Fibroblast of skin of scalp (primary cell): ENCODE measurements at places on chromosomes 3 and 15.
A peak's percentile ranks its signal among the peaks of the same experiment; 100 is the strongest.

DNA sequence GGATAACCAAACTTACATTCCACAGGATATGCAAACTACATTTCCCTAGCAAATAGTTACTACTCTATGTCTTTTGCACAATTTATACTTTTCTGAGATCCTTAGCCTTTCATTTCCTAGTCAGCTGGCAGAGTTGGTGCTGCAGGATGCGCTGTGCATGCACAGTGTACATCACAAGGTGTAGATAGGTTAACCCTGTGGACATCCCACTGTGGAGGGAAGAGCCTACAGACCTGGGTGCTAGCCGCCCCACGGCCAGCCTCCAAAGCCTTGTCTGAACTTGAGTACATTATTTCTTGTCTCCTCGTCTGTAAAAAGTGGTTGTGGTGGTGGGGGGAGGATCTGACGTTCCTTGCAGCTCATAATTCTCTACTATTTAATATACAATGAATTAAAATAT, 3.5 kb downstream of the TNFSF10 start:
- DNase-seq = no peak

GRCh38 chr3:196849180-196849741, 18.5 kb upstream of the SENP5 start:
- no peak for DNase-seq

DNA sequence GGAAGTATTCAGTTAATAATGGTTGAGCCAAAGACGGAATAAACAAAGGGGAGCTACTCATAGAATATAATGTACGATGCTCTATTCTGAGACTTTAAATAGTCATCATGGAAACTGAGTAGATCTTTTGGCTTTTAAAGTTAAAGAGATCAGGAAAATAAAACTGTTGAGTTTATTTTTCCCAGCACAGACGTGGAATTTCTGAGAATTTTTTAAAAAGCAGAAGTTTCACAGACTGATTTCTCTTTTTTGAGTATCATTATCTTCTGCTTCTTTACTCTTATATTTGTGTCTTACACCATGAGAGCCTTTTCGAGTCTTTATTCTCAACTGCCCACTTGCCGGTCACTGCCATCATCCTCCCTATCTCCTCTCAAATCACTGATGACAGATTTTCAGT, 13.2 kb downstream of the P2RY14 start:
- DNase-seq = no peak

DNA sequence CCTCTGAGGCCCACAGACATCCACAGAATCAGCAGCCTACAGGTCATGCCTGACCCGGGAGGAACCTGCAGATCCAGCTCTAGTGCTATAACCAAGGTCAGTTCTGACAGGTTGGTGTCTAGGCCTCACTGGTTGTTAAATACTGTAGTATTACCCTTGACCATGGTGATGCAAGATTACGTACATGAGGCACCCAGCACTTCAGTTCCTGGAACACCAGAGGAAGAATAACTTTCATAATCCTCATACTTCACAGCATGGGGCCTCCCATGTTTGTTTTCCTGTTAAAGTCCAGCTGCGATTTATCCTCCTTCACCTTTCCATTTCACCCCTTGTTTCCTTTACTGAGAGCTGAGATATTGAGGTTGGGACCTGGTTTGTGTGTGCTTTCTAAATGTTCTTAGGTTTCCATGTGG, 34.4 kb upstream of the GLCE start:
- peak; percentile 51 for DNase-seq

DNA sequence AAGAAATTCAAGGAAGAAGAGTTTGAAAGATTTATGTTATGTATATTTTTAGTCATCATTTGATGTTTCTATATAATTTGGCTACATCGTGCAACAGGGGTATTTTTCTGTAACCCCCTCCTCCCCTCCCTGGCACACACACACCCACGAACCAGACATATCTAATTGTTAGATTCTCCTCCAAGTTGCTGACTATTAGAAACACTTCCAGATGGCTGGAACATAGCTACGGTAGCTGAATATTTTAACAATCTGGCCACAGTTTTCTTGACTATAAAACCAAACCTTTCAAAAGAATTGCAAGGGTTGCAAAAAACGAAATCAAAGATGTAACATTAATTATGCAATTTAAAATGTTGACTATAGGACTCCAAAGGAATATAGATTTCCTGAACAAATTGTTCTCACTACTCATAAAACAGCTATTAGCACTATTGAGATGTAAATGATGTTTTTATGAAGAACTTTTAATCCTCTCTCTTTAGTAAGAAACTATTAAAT, 154.4 kb downstream of the CHL1 start:
- no peak for DNase-seq

DNA sequence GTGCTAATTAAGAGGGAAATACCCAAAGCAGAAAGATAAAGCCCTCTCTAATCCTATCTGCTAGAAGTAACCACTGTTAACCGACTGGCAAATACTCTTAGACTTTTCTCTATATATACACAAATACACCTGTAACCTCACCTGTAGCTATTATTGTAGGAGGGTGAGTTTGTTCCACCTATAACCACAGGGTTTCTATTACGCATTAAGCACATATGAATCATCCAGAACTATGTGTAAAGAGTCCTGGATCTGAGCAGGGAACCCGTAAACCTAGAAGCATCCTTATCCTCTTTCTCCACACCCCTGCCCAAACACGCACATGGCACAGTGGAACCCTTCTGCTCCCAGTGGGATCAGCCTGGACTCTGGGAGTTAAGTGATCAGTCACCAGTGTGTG, 172.8 kb upstream of the C2CD4B start:
- DNase-seq = no peak

DNA sequence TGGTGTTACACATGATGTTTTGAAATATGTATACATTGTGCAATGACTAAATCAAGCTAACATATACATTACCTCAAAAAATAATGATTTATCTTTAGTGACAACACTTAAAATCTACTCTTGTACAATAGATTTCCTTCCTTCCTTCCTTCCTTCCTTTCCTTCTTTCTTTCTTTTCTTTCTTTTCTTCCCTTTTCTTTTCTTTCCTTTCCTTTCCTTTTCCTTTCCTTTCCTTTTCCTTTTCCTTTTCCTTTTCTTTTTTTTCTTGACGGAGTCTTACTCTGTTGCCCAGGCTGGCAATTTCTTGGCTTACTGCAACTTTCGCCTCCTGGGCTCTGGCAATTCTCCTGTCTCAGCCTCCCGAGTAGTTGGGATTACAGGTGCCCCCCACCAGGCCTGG, 170.5 kb downstream of the NLGN1 start:
- no peak for DNase-seq

GRCh38 chr15:42079401-42079908, 14.9 kb downstream of the PLA2G4D start:
- DNase-seq = no peak

DNA sequence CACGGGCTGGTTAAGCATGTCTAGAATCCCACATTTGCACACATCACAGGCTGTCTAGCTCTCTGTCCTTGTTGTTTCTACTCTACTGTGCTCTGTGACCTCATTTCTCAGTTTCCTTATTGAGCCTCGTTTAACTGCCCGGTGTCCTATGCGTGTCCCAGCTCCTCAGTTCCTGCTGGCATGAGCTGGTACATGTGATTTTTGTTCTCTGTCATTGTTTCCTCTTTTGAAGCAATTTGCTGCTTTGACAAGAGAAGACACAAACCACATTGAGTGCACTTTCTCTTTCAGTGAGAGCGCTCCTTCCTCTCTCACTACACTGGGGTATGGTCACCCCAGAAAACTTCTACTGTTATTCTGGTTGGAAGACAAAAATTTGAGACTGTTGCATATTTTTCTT, 563.5 kb downstream of the PDCD6IP start:
- DNase-seq = no peak

GRCh38 chr3:14125193-14126016, 553 bp downstream of the TMEM43 start:
- peak; percentile 97 for DNase-seq

DNA sequence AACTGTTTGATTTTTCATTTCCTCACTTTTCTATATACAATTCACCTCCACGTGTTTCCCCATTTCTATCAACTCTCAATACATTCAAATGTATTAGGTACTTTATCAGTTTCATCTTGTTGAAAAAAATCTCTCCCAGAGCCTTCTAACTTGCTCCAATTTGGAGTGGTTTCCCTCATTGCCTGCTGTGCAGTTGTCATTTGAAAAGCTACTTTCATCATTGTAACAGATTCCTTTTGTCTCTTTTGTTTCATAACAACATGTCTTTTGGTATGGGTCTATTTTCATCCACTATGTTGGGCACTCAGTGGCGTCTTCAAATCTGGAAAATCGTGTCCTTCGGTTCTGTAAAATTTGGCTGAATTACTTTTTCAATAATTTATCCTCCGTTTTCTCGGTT, 75.0 kb downstream of the NR2E3 start:
- no peak for DNase-seq

DNA sequence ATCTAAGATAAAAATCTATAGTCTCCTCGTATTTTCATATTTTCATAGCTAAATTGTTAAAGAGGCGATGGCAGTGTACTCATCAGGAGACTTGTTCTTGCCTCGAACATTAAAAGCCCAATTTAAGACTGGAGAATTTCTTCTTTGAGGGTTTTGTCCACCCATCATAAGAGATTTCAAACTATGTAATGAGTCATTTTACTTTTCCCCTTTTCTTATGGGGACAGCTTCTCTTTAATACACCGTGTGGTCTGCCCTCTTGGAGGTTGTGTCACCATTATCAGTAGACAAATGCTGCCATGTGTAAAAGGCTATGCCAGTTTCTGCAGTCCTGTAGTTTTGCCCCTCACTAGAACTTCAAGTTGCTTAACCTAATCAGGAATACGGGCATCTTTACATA, 16.9 kb downstream of the TGFBR2 start:
- peak; percentile 63 for DNase-seq

GRCh38 chr3:187377842-187378241, 9.7 kb downstream of the RTP4 start:
- no peak for DNase-seq

DNA sequence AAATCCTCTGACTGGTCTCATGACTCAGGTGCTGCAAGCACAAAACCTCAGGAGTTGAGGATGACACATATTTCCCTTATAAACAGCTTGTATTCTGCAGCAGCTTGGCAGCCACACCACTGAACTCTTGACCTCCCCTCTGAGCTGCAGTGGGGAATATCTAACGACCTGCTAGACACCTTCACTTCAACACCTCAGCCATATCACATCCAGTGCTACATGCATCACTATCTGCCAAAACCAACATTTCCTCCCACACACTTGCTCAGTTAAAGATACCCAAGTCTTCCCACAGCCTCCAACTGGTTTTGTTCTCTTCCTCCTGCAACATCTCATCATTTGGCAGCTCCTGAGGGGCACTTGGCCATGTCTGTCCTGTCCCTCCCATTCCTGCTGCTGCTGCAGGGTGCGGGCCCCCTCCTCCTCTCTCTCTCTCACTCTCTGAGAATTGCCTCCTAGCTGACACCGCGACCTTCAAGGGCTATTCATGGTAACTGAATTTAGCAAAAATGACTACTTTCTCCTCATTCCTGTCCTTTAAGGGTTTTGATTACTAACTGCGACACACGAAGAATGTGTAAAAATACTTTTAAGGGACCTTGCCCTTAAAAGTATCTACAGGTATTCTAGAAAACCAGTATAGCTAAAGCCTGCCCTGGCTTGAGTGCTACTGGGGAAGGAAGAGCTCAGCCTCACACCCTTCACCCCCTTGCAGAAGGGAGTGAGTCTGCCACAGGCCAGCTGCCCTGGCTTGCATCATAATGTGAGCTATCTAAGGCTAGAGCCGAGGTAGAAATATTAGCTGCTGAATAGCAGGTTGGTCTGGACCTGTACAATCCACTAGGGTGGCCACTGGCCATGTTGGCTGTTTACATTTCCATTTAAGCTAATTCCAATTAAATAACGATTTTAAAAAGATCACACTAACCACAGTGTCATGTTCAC, 5.0 kb upstream of the CCR9 start:
- no peak for DNase-seq

DNA sequence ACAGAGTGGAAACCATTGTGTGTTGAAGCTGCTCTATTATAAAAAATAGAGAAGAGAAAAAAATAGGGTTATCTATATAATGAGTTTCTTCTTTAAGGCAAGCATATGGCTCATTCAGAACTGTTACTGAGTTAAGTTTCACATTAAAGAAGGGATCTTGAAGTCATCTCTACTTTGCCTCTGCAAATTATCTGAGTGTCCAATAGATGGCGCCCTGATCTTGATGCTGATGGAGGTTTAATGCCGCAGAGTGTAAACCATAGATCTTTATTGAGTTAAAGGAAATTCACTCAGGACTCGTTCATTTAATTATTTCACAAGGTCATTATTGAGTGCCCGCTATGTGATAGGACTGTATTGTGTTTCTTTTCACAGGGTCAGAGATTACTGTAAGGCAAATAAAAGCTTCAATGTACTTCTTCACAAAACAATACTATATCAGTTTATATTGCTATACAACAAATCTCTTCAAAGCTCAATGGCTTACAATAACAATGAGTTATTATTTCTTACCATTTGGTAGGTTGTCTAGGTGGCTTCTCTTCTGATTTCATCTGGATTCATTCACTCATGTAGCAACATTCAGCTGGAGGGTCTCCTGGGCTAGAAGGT, 171.4 kb downstream of the NSUN3 start:
- DNase-seq = peak; percentile 53

- no peak for DNase-seq
Observed at GRCh38 chr3:153897842-153898241, 223.3 kb upstream of the ARHGEF26 start.

- DNase-seq = no peak
Observed at GRCh38 chr15:77091097-77091496, 20.2 kb upstream of the TSPAN3 start.

DNA sequence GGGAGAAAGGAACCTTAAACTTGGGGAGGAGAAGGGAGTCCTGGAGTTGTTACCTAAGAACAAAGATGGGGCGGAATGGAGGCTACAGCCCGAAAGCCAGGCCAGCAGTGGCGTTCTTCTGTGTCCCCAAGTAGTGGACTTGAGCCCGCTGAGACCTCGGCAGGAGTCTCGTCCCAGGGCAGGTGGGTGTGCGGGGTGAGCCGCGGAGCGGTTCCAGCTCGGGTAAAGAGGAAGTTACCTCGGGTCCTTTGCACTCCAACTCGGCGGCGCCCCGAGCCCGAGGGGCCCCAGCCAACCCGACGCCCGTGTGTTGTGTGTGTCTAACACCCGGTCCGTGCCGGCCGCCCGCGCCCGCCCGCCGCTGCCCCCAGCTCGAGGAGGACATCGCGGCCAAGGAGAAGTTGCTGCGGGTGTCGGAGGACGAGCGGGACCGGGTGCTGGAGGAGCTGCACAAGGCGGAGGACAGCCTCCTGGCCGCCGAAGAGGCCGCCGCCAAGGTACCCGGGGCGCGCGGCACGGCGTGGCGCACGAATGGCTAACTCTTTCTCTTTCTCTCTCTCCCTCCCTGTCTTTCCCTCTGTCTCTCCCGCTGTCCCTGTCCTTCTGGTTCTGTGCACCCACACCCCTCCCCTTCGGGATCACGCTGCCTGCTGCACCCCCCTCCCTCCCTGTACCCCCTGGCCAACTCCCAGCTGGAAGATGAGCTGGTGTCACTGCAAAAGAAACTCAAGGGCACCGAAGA, 959 bp downstream of the TPM1 start:
- DNase-seq = peak; percentile 36

GRCh38 chr3:78848392-78849288, 919.2 kb downstream of the ROBO1 start:
- DNase-seq = no peak
